ENCODE measurements at places on chromosomes 1 and 21.

DNA sequence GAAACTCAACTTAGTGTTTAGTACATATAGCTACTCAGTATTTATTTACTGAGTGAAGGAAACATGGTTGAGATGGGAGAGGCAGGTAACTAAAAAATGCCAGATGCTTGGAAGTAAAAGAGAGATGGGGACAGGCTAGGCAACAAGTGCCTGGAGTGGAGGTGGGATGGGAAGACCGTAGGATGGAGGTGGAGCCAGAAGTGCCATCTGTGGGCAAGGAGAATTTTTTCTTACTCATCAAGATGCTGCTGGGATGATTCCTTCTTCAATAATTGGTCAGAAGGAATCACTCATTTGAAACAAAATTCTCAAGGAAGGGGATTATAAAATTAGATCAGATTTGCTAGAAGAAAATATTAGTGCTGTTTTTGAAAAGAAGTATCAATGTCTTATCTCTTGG, 72.9 kb downstream of the IFI44 start:
- no peak for DNase-seq

GRCh38 chr1:201763455-201764140, 65.4 kb upstream of the IPO9 start:
- DNase-seq: no peak

- DNase-seq: peak; percentile 6
Observed at GRCh38 chr21:45516671-45517151, 25.5 kb downstream of the SLC19A1 start.

- no peak for DNase-seq
Observed at GRCh38 chr1:107169615-107170014, 28.8 kb downstream of the NTNG1 start.

DNA sequence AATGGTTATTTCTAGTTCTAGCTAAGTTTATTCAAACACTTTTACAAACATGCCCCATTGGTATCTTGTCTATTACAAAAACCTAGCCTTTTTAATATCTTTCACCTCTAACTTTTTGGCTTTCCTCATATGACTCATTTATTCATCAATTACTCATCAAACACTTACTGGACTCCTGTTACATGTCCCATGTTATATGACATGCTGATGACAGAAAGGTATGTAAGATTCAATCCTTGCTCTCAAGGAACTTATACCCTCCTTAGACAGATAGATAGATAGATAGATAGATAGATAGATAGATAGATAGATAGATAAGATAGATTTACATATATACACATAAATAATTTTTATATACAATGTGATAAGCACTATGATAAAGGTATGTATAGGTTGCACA, 33.9 kb upstream of the INSL5 start:
- DNase-seq: no peak

- no peak for DNase-seq
Observed at GRCh38 chr1:178506669-178507068, 6.2 kb upstream of the TEX35 start.

DNA sequence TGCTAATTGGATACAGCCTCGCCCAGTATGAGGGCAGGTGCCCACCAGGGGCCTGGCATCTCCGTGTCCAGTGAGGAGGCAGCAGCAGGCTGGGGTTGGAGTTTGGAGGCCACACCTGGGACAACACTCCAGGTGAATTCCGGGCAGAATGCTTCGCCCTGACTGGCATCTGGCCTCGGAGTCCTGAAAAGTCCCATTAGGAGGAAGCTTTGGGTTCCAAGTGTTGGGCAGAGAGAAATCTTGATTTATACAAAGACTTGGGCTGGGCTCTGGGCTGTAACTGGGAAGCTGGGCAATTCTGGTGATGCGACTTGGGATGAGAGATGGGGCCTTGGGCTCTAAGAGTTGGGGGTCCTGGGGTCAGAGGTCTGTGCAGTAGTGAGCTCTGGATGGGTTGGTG, 48.1 kb upstream of the CSF3R start:
- no peak for DNase-seq

GRCh38 chr1:100752791-100753190, 33.2 kb downstream of the VCAM1 start:
- DNase-seq: no peak

GRCh38 chr1:246181241-246181640, 325.8 kb downstream of the SMYD3 start:
- DNase-seq: no peak

DNA sequence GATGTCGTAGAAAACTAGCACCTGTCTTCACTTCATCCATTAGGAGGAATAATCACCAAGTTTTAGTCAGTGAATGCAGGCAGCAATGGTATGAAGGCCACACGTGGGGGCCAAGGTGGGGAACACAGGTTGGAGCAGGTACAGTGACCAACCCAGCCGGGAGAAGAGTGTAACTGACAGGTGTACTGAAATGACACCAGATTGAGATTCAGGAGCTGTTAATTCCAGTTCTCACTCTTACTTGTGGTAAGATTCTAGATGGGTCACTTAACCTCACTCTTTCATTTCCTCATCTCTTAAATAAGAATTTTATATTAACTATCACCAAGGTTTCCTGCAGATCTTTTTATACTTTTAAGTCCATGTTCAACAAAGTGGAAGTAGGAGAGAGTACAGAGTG, 206.2 kb upstream of the PTBP2 start:
- DNase-seq: no peak

Measured in heart right ventricle (tissue), 16 donors.